Inflammatory macrophage treated with lipopolysaccharide for 1 hour (primary cell): ENCODE measurements at places on chromosomes 12 and 14.

- DNase-seq, result peak; percentile 3
Observed at GRCh38 chr12:64070454-64070853, 151.6 kb downstream of the KICS2 start.

- DNase-seq, result no peak
Observed at GRCh38 chr12:60980558-60980957, 1279.6 kb upstream of the USP15 start.

DNA sequence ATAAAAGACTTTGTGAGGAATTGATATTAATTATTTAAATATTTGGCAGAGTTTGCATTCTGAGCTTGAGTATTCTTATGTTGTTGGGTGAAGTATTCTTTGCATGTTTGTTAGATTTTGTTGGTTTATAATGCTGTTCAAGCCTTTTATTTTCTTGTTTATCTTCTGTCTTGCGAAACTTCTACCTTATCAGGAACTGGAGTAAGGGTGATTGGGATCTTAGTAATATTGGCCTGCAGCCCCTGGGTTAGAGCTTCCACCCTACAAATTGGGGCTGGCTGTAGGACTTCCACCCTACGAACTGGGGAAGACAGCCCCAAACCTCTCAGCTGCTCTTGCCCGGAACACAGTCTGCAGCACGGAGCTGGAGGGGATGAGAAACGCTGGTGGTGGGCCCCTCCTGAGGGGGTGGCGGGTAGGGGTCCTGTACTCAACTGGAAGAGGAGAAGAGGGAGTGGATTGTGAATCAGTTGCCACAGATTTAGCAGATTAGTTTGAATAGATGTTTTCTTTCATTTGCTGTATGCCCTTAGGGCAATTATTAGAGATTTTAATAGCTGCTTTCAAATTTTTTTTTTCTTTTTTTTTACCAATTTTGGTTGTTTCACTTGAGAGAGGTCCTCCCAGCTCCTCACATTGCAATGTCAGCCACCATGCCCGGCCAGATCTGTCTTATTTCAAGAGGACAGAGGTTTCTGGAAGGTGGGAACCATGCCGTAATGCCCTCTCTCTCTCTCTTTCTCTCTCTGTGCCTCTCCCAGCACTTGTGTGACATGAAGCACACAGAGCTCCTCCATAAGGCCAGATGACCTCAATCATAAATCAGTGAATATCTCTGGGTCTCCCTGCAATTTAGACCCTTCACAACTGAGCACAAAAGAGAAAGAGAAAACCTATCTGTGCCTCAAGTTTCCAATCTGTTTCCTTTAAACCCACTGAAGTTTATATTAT lies 123.4 kb downstream of the DICER1 start:
- no peak for DNase-seq

- DNase-seq, result no peak
Observed at GRCh38 chr14:103541709-103542604, 13.0 kb downstream of the TRMT61A start.

DNA sequence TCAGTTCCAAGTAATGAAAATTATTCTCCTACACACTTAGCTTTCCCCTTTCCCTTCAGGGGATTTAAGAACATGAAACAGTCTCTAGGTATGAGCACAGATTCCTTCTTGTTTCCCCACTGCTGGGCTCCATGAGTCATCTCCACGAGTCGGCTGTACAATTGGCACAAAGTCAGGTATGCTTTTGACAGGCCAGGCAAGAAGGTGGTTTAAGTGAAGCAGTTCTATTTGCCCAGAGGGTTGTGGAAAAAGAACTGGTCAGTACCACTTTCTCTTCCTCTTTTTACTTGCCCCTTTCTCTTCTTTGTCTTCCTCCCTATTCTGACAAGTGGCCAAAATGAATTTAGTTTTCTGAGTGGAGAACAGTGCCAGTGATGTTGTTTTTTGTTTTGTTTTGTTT lies 16.3 kb downstream of the DYNC1H1 start:
- DNase-seq, result no peak

- no peak for DNase-seq
Observed at GRCh38 chr12:122533856-122534255, 6.8 kb downstream of the KNTC1 start.

DNA sequence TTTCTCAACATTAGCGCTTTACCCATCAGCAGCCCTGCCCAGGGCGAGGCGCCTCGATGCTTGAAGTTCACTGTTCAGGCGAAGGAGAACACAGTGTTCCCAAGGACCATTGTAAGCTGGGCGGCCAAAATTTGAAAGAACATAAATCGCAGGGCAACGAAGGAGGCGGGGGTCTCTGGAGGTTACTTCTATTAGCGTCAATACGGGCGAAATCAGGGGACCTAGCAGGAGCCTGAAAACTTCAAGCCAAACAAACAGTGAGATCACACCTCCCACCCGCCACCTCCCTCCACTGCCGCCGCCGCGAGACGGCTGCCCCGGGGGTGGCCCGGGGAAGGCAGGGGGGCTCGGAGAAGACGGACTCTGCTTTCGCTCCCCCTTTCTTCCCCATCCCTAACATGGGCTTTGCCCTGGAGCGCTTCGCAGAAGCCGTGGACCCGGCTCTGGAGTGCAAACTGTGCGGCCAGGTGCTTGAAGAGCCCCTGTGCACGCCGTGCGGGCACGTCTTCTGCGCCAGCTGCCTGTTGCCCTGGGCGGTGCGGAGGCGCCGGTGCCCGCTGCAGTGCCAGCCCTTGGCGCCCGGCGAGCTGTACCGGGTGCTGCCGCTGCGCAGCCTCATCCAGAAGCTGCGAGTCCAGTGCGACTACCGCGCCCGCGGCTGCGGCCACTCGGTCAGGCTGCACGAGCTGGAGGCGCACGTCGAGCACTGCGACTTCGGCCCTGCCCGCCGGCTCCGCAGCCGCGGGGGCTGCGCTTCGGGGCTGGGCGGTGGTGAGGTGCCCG lies at the start of gene PDZRN4:
PDZRN4 (plus strand) TSS at position 263 of the 783 bp plus-strand sequence.
- DNase-seq, result no peak

DNA sequence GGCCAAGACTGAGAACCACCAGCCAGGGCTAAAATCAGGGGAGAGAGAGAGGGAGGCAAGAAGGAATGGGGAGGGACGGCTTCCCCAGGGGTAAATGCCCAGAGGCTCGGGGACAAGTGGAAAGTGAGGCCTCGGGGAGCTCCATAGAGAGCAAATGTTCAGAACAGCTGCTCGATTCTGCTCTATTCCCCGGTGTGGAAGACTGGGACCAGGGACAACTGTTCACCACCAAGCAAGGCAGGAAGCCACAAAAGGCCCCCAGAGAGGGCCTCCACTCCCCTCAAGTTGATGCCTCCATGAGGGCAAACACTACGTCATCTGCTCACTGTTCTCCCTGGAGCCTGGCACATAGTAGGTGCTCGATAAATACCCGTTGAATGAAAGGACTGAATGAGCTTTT lies 53.5 kb downstream of the IRF2BPL start:
- no peak for DNase-seq

DNA sequence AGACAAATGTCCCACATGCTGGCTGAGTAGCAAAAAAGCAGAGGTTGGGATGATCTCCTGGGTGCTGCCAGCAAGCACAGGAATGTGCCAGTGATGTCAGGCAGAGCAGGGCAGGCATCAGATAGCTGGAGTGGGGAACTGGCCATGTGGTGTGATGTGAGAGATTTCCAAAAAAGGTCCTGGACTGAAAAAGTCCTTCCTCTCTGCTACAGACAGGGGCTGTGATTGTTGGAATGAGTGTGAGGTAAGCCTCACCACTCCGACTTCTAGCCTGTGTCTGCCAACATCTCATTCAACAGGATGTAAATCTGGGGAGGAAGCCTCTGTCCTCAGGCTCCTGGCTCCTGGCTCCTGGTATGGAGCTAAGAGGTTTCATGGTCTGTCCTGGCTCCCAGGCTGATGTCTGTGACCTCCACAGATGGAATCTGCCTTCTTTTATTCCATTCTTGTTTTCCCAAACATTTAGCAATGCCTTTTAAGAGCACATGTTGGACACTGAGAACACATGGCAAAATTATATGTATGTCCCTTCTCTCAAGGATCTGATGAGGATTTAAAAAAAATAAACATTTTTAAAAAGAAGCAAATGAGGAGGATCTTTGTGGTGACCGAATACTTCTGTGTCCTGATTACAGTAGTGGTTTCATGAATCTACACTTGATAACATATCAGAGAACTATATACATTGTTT lies 50.1 kb upstream of the STK38L start:
- DNase-seq, result no peak

DNA sequence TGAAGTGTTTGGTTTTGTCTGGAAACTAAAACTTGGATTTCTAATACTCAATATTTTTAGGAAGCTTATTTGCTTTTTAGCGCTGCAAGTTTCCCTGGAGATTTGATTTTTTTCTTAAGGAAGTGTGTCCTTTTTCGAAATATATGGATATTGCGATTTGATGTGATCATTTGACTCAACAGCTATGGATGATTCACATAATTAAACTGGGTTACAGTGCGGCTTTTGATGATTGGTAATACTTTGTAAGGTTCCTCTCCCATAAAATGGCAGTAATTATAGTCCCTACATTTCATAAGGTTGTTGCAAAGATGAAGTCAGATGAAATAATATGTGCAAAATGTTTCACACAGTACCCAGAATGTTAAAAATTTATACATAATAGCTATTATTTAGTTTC lies 13.1 kb downstream of the LDHB start:
- DNase-seq, result peak; percentile 16

DNA sequence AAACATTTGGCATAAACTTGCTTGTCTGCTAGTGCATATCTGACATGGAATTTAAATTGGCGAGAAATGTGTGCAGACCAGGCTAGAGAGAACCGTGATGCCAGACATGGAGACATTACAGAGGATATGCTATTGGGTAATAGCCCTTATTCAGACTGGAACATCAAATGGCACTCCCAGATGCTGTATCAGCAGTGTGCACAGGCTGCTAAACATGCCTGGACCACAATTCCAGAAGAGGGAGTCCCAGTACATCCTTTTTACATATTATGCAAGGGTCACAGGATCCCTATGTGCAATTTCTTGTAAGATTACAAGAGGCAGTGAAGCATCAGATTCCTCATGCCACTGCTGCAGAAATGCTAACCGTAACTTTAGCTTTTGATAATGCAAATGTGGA lies 354.5 kb upstream of the FOXG1 start:
- DNase-seq, result no peak

GRCh38 chr12:27651201-27651600 lies 45.0 kb upstream of the REP15 start:
- DNase-seq, result no peak

GRCh38 chr14:103078420-103078749 lies 5.6 kb upstream of the LBHD2 start:
- DNase-seq, result peak; percentile 62

DNA sequence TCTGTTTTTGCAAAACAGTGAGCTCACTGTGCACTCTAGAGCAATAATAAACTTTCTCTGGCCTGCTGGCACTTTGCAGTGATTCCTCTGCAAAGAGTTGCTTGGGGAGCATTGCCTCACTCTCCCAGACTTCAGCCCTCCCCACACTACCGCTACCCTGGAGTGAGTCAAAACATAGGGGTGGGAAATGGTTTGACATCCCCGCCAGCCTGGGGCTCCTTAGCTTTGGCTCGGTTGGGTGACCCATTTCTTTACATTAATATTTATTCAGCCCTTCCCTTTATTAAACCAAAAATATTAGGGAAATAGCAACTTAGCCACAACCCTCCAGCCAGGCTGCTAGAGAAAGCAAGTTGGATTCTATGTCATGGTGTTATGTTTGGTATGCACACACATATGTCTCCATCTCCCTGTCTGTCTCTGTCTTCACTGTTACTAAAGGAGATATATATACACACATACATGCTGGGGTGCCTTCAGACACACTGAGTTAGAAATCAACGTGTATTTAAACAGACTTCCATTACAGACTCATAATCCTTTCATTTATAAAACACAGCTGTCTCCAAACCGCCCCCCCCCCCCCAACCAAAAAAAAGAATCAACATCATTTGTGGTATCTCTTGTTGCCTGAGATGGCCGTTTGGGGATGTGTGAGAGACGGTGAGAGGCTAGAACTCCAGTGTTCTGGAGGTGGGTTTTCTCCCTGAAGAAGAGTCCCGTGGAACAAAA lies 3.4 kb upstream of the IRF2BPL start:
- DNase-seq, result peak; percentile 76

GRCh38 chr14:42001431-42001830 lies 394.8 kb downstream of the LRFN5 start:
- DNase-seq, result no peak

GRCh38 chr14:69989622-69990021 lies 110.4 kb downstream of the SMOC1 start:
- DNase-seq, result no peak

DNA sequence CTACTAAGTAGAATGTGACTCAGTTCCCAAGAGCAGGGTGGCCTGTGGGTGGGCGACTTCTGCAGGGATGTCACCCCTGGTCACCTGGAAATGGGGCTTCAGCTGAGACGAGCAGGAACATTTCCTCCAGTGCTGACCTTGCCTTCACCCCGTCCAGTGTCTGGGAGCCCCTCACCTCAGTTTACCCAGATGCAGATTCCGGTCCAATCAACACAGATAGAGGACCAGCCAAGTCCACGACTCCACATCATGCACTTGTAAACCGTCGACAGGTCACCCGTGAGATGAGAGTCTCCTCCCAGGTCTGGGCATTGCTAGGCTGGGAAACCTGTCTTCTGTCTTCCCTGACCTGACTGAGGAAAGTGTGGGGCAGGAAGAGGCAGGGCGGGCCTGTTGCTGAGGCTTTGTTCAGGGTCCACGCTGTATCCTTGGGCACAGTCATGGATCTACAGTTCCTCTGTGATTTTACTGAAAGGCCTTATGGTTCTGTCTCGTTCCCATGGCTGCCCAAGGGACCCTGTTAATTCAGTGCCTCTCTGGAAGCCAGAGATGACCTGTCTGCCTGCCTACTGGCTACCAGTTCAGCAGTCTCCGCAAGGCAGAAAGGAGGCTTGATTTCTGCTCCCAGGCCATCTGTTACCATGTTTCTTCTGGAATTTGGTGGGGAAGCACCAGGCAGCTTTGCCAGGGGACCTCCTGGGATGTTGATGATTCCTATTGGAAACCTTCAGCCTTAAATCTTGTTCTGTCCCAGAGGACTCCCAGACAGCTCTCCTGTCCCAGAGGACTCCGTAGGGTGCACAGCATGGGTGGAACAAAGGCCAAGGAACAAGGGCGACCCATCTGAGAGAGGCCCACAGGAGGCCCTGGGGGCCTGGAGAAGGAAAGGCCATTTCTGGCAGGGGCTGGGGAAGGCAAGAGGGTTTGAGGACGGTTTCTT lies 288.5 kb upstream of the RTL1 start:
- DNase-seq, result no peak

DNA sequence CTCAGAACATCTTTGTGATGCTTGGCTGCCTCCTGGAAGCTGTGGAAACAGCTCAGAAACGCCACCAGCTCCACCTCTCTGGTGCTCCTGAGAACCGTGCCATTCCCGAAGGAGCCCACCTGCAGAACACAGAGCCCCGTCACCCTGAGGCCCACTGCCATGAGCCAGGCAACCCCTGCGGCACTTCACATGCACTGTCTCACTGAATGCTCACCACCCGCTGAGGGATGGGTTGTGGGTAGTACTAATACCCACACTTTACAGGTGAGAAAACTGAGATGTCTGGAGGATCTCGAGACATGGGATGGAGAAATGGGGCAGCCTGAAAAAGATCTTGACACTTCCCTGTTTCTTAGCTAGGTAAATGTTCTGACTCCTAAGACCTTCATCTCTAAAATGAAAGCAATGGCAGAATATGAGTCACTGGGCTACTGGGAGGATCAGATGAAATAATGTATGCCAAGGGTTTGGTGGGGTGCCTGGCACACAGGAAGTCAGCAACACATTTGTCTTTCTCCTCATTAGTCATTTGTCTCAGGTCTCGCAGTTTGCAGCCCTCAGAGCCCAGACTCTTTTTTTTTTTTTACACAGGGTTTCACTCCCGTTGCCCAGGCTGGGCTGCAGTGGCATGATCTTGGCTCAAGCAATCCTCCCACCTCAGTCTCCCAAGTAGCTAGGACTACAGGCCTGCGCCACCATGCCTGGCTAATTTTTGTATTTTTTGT lies 5.3 kb downstream of the OASL start:
- peak; percentile 70 for DNase-seq
